Epithelial cell of alveolus of lung (primary cell): ENCODE measurements at places on chromosomes 5 and 9. TPM values are rescaled to one million over a fixed set of nuclear protein-coding genes. Genes with fewer than 3 reads are reported as not detected.

The SPAG8 gene
- 0.26 and 0.48 TPM in 2 replicates for total RNA-seq

The RANBP3L gene
- total RNA-seq = 0.13 TPM in 1 of 2 replicates, not detected in the other

The DBH gene
- not detected in 2 replicates for total RNA-seq

The CCDC171 gene
- total RNA-seq = 1.0 and 1.9 TPM in 2 replicates

The STC2 gene
- total RNA-seq = 90.5 and 162 TPM in 2 replicates

The PCDHA1 gene
- total RNA-seq = not detected in 2 replicates

The TMEM252 gene
- not detected in 2 replicates for total RNA-seq

The CNTNAP3 gene
- 1.6 and 4.4 TPM in 2 replicates for total RNA-seq

The ANKRD31 gene
- total RNA-seq = under 0.01 TPM in 2 replicates

The ZBED3 gene
- total RNA-seq = 0.65 and 1.7 TPM in 2 replicates

The OLFM1 gene
- total RNA-seq = 0.16 and 1.2 TPM in 2 replicates

The DDX4 gene
- total RNA-seq = not detected in 2 replicates

The CDKN2A gene
- 0.64 and 8.3 TPM in 2 replicates for total RNA-seq

The PCDHGA8 gene
- 0.65 and 1.2 TPM in 2 replicates for total RNA-seq

The BBLN gene
- total RNA-seq = 265 and 358 TPM in 2 replicates

The GARIN3 gene
- not detected in 2 replicates for total RNA-seq

The SPATA6L gene
- 0.26 TPM in 1 of 2 replicates, not detected in the other for total RNA-seq

The ACSL6 gene
- total RNA-seq = not detected in 2 replicates

The CCL27 gene
- 0.39 TPM in 1 of 2 replicates, not detected in the other for total RNA-seq

The PLCXD3 gene
- total RNA-seq = under 0.01 and 0.64 TPM in 2 replicates

The ATP10B gene
- total RNA-seq = not detected in 2 replicates

The OR2V1 gene
- total RNA-seq = not detected in 2 replicates

The IL31RA gene
- total RNA-seq = 0.72 and 6.1 TPM in 2 replicates

The SMIM3 gene
- 63.6 and 95.3 TPM in 2 replicates for total RNA-seq
